ENCODE measurements at places on chromosomes 4 and X. TPM values are rescaled to one million over a fixed set of nuclear protein-coding genes. Genes with fewer than 3 reads are reported as not detected.

The PRR27 gene
- total RNA-seq, result not detected

DNA sequence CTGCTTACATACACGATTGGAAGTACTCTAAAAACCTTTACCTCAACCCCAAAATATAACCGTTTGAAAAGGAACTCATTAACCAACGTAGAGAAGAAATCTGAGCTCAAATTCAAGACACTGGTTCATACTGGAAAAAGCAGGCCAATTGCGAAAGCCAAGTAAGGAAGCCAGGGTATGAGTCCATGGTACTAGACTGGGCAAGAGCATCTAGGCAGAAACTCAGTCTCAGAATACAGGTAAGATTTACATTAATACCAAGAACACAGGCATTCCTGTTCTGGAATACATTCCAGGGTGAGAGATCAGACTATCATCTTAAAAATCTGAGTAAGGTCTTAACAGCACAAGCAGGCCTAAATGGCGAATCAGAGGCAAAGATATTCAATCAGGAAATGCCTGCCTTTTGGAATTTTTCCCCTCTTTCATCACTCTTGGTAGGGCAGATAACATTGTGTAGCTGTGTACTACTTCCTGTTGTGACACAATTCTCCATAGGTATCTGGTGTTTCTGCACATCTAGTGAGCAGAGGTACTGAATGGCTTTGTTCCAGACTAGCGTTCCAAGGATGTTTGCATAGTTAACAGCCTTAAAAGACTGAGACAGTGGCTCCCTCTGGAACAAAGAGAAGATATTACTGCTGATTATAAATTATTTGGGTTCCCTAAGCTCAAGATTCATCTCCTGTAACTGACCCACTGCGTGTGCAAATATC, 311.3 kb downstream of the PCDH19 start:
- no peak overlapping the region for H3K4me3 ChIP-seq
- H3K27me3 ChIP-seq, result no peaks in the 10 kb centered on the region
- H3K4me1 ChIP-seq, result no peaks in the 10 kb centered on the region
- no peak for DNase-seq
- H3K27ac ChIP-seq, result no peak overlapping the region
- H3K36me3 ChIP-seq, result no peaks in the 10 kb centered on the region

GRCh38 chr4:96354036-96354712, 514.3 kb downstream of the PDHA2 start:
- no peaks in the 10 kb centered on the region for H3K4me1 ChIP-seq
- H3K27ac ChIP-seq, result no peak overlapping the region

DNA sequence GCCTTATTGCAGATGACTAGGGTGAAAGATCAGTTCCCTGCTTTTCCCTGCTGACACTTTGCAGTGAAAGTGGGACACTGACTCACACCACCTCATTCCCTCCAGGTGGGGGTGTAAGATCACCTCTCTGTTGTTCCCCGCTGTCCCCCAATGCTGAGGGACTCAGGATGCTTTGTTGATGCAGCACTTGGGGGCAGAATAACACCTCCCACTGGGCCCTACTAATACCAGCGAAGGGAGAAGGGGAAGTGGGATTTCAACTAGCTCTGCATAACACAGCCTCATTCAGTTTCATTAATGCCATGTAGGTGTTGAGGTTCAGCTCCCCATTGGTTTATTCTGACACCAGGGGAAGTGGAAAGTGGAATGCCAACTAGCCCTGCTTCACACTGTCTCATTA, 43.6 kb upstream of the IL1RAPL2 start:
- H3K4me1 ChIP-seq, result no peaks in the 10 kb centered on the region
- H3K27ac ChIP-seq, result no peak overlapping the region
- H3K36me3 ChIP-seq, result no peaks in the 10 kb centered on the region
- H3K4me3 ChIP-seq, result no peak overlapping the region

Data from breast epithelium (tissue), 4 donors.